Left renal cortex interstitium (tissue), 4 donors: ENCODE measurements at places on chromosomes 11 and 22. TPM values are rescaled to one million over a fixed set of nuclear protein-coding genes. Genes with fewer than 3 reads are reported as not detected.

Gene MPPED2
- polyA plus RNA-seq: 23.1 TPM

GRCh38 chr11:49499117-49499516 is 290.7 kb upstream of the FOLH1 start:
- DNase-seq: no peak

Gene IGLL1
- polyA plus RNA-seq: 1.4 TPM

Gene TSSK2
- polyA plus RNA-seq: not detected

Gene ANO1
- 25.0 TPM for polyA plus RNA-seq

DNA sequence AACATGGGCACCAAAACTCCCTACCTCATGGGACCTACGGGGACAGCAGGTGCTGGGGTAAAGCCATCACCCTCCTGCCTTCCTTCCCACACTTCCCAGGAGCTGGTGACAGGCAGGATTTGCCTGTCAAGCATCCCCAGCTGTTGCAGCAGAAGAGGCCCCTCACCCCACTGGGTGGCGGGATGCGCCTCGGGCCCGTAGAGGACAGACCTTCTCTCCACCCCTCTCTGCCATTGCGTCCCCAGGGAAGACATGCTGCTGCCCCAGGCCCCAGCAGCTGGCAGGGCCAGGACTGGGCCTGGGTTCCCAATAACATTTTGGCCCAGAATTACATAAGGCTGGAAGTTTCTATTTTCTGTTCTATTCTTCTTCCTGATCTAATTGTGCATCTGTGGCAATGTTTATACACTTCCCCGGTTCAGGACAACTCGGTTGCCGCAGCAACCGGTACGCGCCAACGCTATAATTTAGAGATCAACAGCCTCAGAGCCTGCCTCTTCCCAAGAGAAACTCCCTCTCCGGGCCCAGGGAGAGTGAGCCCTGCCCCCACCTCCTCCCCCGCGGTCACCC is 25.4 kb downstream of the KCNJ4 start:
- DNase-seq: no peak

Gene PGA5
- polyA plus RNA-seq: not detected

DNA sequence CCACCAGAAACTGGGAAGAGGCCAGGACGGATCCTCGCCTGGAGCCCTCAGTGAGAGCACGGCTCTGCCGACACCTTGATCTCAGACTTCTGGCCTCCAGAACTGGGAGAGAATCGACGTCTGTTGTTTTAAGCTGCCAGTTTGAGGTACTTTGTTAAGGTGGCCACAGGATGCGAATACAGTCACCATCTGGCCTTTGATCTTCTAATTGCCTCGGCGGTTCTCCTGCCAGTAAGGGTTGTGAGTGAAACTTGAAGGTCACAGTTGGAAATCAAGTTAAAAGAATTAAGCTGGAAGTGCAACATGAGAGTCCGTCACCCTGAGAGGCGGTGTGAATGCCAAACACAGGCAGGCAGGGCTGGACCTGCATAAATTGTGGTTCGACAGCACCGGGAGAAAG is 27.9 kb downstream of the PARVB start:
- no peak for DNase-seq

DNA sequence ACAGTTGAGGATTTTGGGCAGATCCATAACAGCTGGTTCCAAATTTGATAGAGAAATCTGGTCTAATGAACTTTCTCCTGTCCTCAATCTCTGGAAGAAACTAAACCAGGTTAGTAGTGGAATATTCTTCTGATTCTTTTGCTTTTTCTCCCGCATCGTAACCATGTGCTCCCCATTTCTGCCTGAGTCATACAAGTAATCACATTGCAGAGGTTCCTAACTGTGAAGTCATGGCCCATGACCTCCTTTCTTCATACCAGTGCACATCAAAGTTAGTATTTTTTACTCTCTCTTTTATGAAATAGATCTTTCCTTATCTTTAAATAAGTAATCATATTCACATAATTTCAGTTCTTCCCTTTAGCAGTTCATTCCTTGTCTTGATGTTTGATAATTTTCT is 249.0 kb downstream of the DYNC2H1 start:
- DNase-seq: no peak
